ENCODE measurements at places on chromosomes 2 and 18.

DNA sequence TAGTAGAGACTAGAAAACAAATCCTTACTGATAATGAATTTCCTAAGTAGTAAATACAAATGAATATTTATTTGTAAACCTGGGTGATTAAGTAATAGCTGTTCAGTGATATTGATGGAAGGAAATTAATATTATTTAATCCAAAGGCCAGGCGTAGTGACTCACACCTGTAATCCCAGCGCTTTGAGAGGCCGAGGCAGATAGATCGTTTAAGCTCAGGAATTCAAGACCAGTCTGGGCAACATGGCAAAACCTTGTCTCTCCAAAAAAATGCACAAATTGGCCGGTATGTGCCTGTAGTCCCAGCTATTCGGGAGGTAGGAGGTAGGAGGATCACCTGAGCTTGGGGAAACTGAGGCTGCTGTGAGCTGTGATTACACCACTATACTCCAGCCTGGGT is 228.2 kb downstream of the NEDD4L start:
- no peak for DNase-seq

GRCh38 chr2:99101697-99102096 is 39.8 kb upstream of the C2orf15 start:
- no peak for DNase-seq

GRCh38 chr2:231391981-231392380 is 3.5 kb upstream of the B3GNT7 start:
- peak; percentile 64 for DNase-seq

GRCh38 chr2:238967031-238967977 is 119.4 kb downstream of the TWIST2 start:
- no peak for DNase-seq

GRCh38 chr18:54916507-54916906 is 42.8 kb downstream of the CCDC68 start:
- no peak for DNase-seq

DNA sequence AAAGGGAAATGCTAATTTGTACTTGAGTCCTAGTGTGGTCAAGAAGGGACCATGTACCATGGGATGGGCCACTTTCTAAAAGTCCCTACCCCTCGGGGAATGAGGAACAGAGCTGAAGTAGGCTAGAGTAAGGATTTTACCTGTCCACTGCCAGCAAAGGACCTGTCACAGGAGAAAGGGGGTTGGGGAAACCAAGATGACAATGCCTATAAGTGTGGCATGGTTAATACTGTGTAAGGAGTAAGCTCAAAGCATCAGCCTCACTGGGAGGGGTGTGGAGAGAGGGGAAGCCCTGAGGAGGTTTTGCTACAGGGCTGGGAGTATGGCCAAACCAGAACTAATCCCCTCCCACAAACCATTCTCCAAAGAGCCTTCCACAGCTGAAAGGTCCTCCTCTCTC is 15.8 kb downstream of the GKN2 start:
- DNase-seq = no peak
